ENCODE measurements at places on chromosomes 6 and 20.

DNA sequence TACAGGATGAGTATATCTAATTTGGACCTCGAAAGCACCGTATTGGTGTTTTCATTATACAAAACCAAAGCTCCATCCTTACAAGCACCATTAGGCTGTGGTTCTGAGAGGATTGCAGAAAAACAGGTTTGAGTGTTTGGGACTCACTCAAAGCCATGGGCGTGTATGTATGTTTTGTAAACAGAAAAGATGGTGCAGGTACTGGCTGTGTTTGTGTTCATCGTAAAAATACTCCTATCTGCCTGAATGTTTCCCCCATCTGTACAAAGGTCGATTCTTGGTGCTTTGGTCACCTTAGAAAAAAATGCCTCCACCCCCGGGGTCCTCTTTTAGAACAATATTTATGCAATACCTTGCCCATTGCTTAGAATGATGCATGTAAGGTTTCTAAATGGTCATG, 286.6 kb downstream of the TSHZ2 start:
- DNase-seq, result no peak

GRCh38 chr20:50085481-50086365, 27.2 kb downstream of the UBE2V1 start:
- DNase-seq, result no peak

GRCh38 chr20:63133481-63134091, 82.3 kb downstream of the YTHDF1 start:
- no peak for DNase-seq

DNA sequence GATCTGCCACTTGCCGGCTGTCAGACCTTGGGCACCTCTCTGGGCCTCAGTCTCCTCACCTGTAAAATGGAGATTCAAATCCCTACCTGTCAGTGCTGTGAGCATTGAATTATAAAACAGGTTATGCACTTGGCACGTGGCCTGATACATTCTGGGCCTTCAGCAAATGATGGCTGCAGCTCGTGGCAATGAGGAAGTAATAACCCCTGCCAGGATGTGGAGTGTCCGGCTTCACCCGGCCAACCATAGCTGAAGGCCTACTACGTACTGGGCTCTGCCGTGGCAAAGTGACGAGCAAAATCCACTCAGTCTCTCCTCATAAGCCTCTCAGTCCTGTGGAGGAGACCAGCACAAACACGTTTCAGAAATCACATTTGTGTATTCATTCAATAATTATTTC, 10.9 kb upstream of the VSTM2L start:
- no peak for DNase-seq

DNA sequence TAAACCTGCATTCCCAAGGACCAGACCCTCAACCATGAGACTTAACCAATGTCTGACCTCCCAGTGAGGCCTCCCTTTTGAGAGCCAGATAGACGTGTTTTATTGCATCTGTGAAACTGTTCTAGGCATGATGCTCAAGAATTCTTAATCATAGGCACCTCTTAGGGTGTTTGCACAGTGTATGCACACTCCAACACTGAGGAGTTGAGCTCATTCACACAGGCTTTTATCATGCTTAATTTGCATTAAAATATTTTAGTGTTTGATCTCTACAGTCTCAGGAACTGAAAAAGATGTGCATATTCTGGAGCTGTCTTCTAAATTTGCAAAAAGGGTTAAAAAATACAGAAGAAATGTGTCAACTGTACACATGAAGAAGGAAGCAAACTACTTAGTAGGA, 27.4 kb downstream of the RHAG start:
- DNase-seq, result no peak

GRCh38 chr6:57183336-57183735, 11.2 kb downstream of the BAG2 start:
- DNase-seq, result no peak

DNA sequence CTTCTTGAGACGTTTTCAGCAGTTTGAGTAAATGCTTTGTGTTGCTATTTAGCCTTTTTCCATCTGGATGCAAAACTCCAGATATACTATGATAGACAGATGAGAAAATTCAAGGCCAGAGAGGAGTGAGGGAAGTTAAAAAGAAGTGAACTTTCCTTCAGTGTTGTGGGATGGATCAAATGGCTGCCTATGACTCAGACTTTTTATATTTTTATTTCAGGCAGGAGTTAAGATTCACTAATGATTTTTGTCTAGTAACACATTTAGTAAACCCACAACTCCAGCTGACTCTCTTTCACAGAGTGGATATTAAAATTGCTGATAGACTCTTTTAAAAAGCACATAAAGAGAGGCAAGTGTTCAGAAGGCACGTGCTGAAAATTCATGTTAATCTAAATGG, 23.2 kb upstream of the PTCHD4 start:
- no peak for DNase-seq

- no peak for DNase-seq
Measured at GRCh38 chr6:30067460-30068139, 602 bp downstream of the PPP1R11 start.

DNA sequence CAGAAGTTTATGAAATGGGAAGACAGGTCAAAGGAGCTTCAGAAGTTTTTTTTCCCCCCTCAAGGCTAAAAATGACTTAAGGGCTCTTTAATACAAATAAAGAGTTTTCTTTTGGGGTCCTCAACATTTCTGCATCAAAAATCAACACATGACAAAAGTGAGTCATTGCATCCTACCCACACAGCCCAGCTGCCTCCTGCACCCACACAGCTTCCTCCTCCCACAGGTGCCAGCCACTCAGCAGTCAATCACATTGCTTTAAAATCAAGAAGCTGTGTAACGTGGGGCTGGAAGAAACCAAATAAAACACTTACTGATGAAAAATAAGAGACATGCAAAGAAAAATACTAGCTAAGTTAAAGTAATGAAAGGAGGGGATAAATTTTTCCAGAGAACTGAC, 68.5 kb downstream of the MAP3K5 start:
- DNase-seq, result peak; percentile 18

DNA sequence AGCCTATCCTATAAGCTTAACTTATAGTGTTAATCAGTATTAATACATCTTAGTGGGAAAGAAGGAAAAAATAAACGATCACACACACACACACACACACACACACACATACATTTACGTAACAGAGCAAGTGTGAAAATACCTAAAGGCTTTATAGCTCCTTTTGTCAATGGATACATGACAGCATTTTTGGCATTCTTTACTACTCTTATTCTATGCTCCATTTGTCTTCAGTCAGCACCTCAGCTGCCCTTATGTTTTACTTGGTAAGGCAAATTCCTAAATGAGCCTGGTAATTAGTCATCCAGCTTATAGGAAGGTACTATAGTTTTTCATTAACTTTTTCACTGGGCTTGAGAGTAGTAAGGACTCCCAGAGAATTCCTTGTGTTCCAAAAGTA, 25.1 kb upstream of the SLC17A3 start:
- DNase-seq, result no peak

DNA sequence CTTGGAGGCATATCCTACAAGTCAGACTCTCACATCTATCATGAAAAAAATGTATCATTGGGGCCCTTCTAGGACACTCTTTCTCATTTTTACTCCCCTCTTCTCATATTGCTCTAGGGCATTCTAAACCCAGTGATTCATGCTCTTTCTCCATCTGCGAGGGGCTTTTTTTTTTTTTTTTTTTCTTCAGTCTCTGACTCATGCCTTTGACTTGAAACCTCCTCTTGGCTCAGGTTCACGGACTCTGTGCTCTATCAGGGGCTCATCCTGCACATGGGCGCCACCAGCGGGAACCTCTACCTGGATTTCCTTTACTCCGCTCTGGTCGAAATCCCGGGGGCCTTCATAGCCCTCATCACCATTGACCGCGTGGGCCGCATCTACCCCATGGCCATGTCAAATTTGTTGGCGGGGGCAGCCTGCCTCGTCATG, 17.8 kb downstream of the SLC22A1 start:
- no peak for DNase-seq

DNA sequence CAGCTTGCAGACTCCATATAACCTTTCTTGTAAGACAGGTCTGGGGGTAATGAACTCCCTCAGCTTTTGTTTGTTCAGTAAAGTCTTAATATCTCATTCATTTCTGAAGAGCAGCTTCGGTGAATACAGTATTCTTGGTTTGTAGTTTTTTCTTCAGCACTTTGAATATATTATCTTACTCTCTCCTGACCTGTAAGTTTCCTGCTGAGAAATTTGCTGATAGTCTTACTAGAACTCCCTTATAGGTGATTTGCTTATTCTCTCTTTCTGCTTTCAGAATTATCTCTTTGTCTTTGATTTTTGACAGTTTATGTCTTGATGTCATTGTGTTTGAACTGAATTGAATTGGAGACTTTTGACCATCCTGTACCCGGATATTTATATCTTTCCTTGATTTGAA, 35.3 kb upstream of the SLC22A3 start:
- DNase-seq, result no peak

DNA sequence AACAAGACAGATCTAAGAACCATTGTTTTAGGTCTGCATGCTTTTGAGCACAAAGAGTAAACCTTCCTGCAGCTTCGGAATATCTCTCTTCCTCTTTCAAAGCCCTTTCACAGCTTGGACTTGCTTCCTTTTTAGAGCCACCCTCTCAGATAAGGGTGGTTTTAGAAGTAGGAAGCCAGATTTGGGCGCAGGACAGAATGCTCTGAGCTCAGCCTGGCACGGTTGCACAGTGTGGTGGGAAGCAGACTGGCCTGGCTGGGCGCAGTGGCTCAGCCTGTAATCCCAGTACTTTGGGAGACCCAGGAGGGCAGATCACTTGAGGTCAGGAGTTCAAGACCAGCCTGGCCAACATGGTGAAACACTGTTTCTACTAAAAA, 35.6 kb upstream of the PNRC1 start:
- no peak for DNase-seq

GRCh38 chr6:158408013-158408412, 95.7 kb downstream of the TULP4 start:
- no peak for DNase-seq

- no peak for DNase-seq
Measured at GRCh38 chr20:52383995-52384621, 192.5 kb upstream of the ZFP64 start.

- DNase-seq, result no peak
Measured at GRCh38 chr20:46735436-46735835, 26.0 kb downstream of the SLC2A10 start.

DNA sequence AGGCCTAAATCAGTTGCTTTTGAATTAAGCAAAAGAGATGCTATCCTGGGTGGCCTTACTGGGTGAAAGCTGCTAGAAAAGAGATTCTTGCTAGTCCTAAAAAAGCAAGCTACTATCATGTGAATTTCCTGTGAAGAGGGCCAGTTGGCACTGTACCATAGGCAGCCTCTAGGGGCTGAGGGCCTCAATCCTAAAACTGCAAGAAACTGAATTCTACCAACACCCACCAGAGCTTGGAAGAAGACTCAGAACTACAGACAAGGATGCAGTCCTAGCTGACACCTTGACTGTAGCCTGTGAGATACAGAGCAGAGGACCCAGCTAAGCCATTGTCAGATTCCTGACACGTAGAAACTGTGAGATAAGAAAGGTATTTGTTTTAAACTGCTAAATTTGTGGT, 24.5 kb downstream of the CLIC5 start:
- DNase-seq, result no peak

- no peak for DNase-seq
Measured at GRCh38 chr20:11807054-11808048, 110.3 kb upstream of the BTBD3 start.

- DNase-seq, result no peak
Measured at GRCh38 chr6:140344142-140344913, 969.9 kb upstream of the CITED2 start.

GRCh38 chr6:4460586-4461475, 315.4 kb upstream of the CDYL start:
- no peak for DNase-seq

- DNase-seq, result no peak
Measured at GRCh38 chr6:66851930-66852329, 1144.9 kb upstream of the EYS start.

- DNase-seq, result no peak
Measured at GRCh38 chr6:38346291-38347079, 293.2 kb downstream of the BTBD9 start.

DNA sequence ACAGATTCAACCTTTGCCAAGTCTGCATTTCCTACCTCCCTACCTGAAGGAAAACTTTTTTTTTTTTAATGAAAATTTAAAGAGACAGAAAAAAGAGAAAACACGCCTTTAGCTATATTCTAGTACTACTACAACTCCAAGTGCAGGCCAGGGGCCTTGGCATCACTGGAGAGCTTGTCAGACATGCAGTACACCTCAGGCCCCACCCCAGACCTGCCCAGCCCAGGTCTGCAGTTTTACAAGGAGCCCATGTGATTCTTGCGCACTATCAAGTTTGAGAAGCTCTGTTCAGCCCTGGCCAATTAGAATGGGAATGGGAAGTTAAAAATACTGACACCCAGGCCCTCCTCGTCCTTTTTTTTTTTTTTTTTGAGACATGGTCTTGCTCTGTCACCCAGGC, 85.0 kb downstream of the NFATC2 start:
- DNase-seq, result no peak

DNA sequence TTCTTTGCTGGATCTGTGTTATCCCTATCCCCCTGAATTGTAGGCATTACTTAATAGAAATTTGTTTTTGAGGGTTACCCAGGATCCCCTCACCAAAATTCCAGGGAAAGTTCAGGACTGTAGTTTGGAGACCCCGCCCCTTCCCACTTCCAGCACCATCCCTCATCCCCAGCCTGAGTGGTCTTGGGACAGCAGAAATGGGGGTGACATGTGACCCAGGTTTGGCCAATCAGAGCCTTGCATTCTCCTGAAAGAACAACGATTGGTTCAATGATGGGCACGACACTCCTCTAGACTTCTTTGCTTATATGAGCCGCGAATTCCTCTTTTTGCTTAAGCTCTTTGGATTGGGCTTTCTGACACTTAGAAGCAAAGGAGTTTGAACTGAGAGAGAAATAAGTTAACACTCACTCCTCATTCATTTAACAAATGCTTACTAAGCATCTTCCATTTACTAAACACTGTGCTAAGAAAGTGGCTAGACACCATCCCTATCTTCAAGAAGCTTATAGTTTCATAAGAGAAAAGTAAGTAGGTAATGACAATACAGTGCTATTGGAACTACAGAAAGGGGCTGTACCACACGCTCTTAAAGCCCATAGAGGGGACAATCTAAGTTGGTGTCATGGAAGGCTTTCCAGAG, 24.9 kb upstream of the PAQR8 start:
- DNase-seq, result no peak

GRCh38 chr6:90446164-90446563, 140.7 kb downstream of the MAP3K7 start:
- no peak for DNase-seq

DNA sequence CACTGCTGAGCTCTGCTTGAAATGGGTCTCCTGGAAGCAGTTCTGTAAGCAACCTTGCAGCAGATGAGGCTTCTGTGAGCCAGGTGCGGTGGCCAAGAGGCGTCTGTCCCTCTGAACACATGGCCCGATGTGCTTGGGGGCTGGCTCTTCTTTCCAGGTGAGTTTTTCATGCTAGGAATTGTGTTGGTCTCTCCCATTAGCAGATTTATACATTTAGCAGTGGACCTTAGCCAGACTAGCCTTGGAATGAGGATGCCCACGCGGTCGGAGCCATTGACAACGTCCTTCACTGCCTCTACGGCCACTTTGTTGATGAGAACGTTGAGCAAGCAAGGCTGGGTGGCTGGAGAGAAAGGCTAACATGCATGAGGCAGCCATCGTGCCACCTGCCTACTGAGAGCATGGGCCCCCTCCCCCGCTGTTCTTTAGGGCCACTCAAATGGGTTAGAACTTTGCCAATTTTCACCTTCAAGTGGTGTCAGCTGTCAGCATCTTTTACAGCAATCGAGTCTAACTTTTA, 33.5 kb downstream of the ERMARD start:
- no peak for DNase-seq
